ENCODE measurements at places on chromosomes 7 and 10. TPM values are rescaled to one million over a fixed set of nuclear protein-coding genes. Genes with fewer than 3 reads are reported as not detected.

- DNase-seq: no peak
Measured at GRCh38 chr7:99806839-99807478, 20.9 kb upstream of the CYP3A43 start.

- no peak for DNase-seq
Measured at GRCh38 chr7:131726031-131726430, 169.6 kb upstream of the PODXL start.

The XRCC2 gene
- 5.7 TPM for total RNA-seq

GRCh38 chr7:51255036-51255435, 61.6 kb downstream of the COBL start:
- DNase-seq: no peak

The LAMB4 gene
- 3.0 TPM for total RNA-seq

- no peak for DNase-seq
Measured at GRCh38 chr7:19177269-19177668, 32.0 kb upstream of the FERD3L start.

DNA sequence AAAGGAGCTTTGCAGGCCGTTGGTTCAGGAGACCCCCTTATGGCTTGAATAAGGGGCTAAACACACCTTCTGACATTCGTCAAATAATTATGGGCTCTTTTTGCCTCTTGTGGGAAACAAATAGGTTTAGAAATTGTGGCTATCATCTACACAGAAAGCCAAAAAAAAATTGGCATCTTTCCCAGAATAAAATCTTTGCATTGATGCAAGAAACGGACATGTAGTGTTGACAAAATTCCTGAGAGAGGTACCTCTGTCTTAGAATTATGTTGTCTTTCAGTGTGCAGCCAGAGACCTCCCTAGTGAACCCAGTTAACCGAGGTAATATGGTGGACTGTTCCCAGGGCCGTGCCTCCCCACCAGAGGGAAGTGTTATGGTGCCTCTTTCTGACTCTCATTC, 283.9 kb downstream of the SDHAF3 start:
- no peak for DNase-seq

DNA sequence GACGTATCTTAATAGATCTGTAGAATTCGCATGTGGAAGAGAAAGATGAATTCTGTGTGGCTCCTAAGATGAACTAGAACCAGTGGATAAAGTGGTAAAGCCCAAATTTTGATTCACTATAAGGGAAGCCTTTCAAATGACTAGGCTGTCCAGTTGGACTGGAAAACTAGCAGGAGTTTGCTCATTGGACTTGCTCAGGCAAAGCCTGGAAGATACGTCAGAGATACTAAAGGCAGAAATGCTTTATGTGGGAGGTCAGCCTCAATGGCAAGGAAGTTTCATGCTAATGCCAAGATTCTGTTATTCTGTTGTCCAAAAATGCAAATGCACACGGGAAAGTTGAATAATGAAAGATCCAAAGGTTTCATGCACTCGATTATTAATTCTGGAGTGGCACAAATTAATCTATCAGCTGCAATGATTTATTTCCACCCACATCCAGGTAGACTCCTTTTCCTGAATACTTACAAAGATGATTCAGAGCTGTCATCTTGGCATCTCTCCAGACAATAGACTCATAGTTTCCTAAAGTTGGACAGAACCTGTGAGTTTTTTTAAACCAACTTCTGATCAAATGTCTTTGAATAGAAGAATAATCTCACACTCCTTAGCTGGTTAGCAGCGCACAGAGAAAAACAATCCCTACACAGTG, 20.5 kb upstream of the PPP1R3C start:
- no peak for DNase-seq

DNA sequence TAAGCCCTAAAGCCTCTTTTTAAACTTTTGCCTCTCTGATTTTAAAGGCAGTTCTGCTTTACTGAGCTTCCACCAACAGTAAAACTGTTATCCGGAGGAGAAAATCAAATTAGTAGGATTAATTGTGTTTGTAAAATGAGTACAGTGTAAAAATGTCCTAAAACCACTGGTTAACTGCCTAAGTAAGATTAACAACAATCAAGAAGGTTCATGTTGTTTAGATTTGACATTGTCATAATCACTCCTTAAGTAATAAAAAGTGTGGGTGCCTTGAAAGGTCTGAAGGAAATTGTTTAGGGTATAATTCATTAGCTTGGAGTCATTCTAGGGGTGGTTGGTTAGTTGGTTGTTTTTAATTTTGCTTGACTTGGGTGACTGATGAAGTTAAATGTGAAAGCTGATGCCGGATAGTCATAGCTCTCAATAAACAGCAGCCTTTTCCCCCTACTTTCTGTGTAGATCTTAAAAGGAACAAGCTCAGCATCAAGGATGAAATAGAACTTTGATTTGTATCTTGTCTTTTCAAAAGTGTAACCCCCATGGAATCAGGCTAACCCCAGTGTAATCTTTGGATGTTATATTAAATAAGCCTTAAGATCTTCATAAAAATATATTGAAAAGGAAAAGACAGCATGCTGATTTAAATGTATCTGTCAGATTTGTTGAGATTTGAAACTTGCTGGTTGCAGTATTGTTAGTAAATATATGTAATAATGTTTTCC, 148.3 kb downstream of the ARID5B start:
- no peak for DNase-seq

GRCh38 chr7:111401516-111401915, 160.8 kb downstream of the IMMP2L start:
- DNase-seq: no peak

- peak; percentile 46 for DNase-seq
Measured at GRCh38 chr7:150428671-150429451, 21.6 kb upstream of the GIMAP8 start.

GRCh38 chr7:21967598-21968003, 21.9 kb upstream of the CDCA7L start:
- no peak for DNase-seq

DNA sequence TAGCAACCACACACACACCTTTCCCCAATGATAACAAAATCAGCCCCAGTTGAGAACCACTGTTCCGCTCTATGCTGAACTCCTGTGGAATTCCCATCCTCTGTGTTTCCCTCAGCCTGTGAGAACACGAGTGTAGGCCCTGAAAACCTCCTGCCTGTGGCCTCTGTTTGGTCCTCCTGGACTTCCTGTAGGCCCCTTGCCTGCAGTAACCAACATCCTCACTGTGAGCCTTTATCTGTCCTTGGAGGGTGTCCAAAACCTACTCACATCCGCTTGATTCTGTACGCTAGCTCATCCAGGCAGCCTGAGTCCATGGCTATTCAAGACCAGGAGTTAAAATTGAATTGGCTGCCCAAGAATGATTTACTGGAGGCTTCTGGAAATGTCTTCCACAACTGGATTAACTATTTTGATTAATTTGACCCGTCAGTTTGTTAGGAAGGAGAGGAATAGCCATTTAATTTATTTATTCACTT, 149.8 kb downstream of the AKR1D1 start:
- DNase-seq: no peak

GRCh38 chr7:131935180-131935579, 378.8 kb upstream of the PODXL start:
- DNase-seq: no peak

The NPTX2 gene
- 136 TPM for total RNA-seq

DNA sequence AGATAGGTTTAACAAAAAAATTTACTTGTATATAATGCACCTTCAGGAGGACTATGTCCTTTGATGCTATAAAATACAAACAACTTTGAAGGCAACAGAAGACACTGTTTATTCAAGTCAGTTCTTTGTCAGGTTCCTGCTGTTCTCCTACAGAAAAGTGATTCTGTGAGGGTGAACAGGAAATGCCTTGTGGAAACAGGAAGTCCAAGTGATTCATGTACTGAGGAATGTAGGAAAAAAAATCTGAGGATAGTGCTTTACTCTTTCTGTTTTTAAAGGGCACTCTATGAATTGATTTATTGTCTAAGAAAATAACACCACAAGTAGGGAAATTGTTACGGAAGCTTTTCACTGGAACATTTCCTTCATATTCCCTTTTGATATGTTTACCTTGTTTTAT, 171.9 kb downstream of the HDAC9 start:
- no peak for DNase-seq

GRCh38 chr7:105678811-105679495, 97.7 kb upstream of the EFCAB10 start:
- peak; percentile 77 for DNase-seq

- no peak for DNase-seq
Measured at GRCh38 chr7:105519353-105519752, 2.7 kb downstream of the PUS7 start.

GRCh38 chr10:110704906-110705476, 60.9 kb downstream of the RBM20 start:
- no peak for DNase-seq

DNA sequence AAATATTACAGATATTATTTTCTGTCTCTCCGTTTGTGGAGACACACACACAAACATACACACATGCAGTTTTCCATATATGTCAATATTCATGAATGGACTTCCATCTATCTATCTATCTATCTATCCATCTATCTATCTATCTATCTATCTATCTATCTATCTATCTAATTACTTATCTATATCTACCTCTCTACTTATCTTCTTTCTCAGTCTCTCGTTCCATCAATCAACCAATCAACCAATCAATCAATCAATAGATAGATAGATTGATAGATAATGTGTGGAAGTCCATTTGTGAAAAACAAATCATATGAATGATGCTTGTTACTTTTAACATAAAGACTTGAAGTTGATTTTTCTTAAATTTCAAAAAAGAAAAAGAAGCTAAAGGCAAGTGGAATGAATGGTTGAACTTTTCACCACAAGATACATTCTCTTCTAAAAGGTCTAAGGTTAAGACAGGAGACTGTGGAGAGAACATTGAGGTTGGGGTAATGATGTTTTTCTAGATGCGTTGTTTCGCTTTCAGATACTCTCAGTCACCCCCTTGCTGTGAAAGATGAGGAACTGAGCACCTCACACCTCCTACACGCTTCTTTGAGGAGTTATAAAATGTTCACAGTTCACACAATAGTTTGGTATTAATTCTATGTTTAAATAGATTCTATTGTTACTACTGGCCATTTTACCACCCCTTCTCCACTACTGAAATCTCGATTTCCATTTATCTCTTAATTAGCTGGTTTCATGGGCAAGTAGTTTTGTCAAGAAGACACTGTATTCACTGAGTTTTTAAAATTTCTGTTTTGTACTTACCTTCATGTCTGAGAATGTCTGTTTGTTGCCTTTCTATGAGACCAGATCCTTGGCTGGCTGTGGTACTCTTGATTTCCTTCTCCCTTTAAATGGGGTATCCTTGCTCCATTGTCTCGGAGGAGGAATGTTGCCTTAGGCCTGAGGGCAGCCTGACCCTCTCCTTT, 114.1 kb downstream of the EMX2 start:
- no peak for DNase-seq

DNA sequence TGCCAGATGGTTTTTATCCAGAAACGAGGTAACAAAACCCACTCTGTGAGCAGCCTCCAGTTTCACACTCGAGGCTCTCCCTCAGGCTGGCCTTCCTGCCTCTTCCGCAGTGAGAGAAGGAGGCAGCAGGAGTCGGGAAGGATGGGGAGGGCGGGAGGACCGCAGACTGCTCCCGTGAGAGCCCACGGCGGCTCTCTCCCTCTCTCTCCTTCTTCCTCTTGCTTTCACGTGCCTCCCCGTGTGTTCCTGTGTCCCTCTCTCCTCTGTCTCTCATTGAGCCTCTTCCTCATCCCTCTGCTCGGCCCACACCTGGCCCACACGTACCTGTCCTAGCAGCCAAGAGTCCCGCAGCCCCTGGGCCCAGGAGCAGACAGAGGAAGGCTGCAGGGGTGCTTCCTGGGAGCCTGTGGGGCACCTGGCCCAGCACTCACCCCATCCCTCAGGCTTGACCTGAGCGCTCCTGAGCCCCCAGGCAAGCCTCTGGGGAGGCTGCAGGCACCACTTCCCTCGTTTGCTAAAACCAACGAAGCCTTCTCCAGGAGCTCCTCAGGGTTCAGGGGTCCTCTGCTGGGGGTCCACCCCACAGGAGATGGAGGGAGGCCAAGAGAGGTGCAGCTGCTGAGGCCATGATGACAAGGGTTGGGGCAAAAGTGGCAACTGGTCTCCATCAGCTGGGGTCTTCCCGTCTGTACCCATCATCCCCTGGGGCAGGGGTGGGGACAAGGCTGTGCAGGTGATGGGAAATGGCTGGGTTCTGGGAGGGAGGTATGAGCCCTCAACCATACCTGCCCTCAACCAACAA, 13.6 kb downstream of the SPOCK2 start:
- DNase-seq: no peak

The OPN4 gene
- 0.19 TPM for total RNA-seq

The ZFYVE27 gene
- 64.8 TPM for total RNA-seq

- no peak for DNase-seq
Measured at GRCh38 chr7:123783820-123784219, 35.0 kb upstream of the WASL start.

DNA sequence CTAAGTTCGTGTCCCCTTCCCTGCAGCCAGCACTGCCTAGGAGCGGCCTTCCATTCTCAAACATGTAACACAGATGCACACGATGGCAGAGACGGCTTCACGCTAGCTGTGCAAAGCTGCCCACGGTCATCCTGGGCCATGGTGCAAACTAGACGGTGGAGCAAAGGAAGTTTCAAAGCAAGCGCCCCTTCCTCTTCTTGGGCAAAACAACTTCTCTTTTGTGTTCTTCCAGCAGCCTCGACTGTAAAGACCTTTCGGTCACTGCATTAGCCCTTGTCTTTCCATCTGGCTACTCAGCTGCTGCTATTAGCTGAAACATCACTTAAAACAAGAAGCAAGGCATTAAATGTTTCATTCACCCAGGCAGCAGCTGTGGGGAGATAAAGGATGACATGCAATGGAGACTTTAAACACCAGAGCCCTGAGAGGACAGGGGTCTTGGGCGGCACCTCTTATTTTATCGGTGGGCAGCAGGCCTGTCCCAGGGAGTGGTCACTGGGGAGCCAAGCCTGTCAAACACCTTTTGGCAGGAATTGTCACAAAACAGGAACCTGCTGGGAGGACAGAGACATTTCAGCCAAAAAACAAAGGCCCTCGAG, 214.8 kb downstream of the KLF6 start:
- DNase-seq: no peak

- no peak for DNase-seq
Measured at GRCh38 chr7:108156897-108157605, 26.9 kb upstream of the LAMB4 start.

- no peak for DNase-seq
Measured at GRCh38 chr7:123622660-123623386, 21.2 kb downstream of the ASB15 start.

The FKBP9 gene
- total RNA-seq: 95.1 TPM

GRCh38 chr7:44104860-44105771, 971 bp downstream of the AEBP1 start:
- no peak for DNase-seq

- peak; percentile 51 for DNase-seq
Measured at GRCh38 chr7:20783700-20784387, 2.8 kb downstream of the SP8 start.

The PDK4 gene
- total RNA-seq: 32.8 TPM

The GSTO2 gene
- total RNA-seq: 51.7 TPM

The ZNF365 gene
- total RNA-seq: 2.8 TPM

The PRRT4 gene
- total RNA-seq: 1.1 TPM

The RTKN2 gene
- total RNA-seq: 6.3 TPM

- no peak for DNase-seq
Measured at GRCh38 chr10:73909540-73910115, 1.3 kb upstream of the PLAU start.

The PON1 gene
- 0.12 TPM for total RNA-seq

GRCh38 chr7:28417321-28417940, 5.1 kb downstream of the CREB5 start:
- DNase-seq: no peak
